Fibroblast of pulmonary artery (primary cell): ENCODE measurements at places on chromosomes 3 and 15.
A peak's percentile ranks its signal among the peaks of the same experiment; 100 is the strongest.

- peak; percentile 1 for DNase-seq
Measured at GRCh38 chr15:29452881-29453731, 183.5 kb upstream of the NSMCE3 start.

DNA sequence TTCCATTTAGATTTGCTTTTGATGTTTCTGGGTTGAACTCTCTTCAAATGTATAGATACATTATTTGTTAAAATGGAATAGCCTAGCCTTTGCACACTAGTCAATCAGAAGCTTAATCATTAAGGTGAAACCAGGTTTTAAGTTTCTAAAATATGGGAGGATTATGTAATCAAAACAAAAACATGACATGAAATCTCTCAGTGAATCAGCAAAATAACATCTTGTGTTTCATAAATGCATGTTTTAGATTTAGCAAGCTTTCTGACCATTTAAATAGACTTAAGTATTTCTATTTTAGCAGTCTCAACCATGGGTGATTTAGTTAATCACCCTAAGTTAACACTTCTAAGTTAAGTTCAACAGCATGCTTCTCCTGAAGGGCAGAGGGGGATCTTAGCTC is 11.3 kb downstream of the GTF2E1 start:
- peak; percentile 31 for DNase-seq

GRCh38 chr3:24506966-24507775 is 12.5 kb upstream of the THRB start:
- no peak for DNase-seq

DNA sequence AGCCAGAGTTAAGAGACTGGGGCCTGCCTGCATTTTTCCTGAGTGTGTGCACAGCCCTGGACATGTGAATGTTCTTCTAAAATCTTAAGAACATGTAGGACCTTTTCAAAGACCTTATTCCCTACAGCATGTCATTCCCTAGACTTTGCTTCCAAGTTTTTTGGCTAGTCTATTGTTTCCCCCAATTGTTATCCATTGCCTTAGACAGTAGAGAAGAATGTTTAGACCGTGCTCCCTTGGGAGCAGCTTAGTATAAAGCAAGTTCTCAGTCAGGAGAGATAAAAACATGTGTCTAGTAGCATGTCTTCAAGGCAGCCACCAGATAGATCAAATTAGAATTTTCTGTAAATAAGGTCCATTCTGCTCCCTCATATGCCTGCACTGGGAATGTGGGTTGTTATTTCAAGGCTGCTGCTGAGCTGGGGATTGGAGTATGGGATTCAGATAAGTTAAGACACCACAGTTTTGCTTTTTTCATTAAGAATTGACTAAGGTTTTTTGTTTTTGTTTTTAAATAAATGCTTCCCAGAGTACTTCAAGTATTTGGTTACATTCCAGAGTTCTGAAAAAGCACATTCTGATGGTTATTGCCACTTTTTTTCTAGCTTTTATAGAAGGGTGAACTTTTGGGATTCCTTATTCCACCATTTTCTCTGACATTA is 246.7 kb downstream of the RORA start:
- peak; percentile 40 for DNase-seq

DNA sequence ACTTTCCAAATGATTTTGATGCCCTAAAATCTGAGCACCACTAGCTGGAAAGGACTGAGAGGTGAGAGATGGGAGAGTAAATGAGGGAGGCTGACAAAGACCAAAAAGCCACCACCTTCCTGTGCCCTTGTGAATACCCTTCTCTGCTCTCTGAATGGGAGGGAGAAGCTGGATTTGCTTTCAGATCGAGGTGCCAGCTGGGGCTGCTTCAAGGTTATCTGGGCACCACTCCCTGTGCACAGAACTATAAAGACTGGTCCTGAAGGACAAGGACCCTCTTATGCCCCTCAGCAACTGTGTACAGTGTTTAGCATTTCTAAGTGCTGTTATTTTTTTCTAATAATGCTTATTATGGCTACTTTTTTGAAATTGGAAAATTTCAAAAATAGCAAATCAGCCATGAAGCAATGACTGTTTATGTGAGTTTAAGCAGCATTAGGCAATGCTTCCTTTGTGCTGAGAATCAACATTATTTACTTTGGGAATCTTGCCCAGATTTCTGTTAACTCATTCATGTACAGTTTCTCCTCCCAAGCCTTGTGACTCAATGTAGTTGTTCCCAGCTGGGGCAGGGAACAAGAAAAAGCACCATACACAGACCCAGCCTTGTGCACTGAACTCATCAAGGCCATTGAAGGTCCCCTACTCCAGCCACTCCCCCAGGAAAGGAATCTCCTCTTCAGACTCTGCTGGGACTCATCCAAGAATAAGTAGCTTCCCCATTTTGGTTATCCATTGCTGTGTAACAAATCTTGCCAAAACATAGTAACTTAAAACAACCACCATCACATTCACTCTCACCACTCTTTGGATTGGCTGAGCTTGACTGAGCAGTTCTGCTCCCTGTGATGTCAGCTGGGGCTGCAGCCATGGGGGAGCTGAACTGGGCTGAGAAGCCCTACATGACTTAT is 37.3 kb upstream of the CDV3 start:
- peak; percentile 95 for DNase-seq

DNA sequence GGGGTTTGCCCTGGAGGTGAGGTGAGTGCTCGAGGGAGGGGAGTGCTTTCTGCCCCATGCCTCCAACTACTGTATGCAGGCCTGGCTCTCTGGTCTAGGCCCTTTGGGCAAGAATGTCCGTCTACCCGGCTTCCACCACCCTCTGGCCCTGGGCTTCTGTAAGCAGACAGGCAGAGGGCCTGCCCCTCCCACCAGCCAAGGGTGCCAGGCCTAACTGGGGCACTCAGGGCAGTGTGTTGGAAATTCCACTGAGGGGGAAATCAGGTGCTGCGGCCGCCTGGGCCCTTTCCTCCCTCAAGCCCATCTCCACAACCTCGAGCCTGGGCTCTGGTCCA is 9.4 kb downstream of the DLL4 start:
- DNase-seq, result no peak

GRCh38 chr15:101258238-101259144 is 6.6 kb upstream of the CHSY1 start:
- peak; percentile 91 for DNase-seq

DNA sequence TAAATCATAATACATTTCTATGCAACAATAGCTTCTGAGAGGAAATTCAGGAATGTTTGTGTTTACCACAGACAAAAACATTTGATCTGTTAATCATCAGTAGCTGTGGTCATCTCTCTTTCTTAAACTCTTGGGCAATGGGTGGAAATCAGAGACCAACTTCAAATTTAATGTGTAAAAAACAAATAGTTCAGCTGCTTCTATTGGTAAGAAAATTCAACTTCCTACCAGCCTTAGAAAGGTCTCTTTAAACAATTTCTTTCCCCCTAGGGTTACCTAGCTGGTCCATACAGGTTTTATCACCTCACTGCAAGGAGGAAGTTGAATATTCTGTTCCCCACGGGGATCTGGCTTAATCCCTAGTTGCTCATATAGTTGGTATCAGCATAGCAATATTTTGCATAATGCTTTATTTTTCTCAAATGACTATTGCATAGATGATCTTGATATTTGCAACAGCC is 20.3 kb upstream of the PPP4R2 start:
- peak; percentile 71 for DNase-seq
